ENCODE measurements at places on chromosomes 5 and 9.

DNA sequence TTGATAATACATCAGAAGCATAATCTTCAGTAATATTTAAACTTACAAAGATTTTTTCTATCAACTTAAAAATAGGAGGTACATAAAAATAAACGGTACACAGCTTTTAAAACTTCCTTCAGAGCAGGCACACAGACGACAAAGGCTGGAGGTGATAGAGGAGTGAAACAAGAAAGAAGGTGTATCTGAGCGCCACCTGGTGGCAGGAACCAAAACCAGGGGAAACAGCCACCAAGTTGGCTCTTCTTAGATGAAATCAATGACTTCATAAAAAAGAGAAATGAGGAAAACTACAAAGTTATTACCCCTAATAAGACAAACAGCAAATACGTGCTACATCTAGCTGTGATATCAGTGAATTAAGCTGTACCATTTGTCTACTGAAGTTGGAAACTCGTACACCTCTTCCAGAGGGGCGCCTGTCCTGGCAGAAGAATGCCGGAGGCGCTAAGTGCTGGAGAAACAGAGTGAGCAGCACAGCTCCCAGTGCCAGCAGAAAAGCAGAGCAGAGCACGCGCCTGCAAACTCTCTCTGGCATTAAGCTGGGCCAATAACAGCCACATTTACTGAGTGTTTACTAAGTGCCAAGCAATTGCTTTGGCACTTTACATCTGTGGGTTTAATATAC lies 85.9 kb downstream of the SETX start:
- peak; percentile 77 for DNase-seq

- no peak for DNase-seq
These were observed 4.8 kb upstream of the HAND1 start for GRCh38 chr5:154482528-154483449.

DNA sequence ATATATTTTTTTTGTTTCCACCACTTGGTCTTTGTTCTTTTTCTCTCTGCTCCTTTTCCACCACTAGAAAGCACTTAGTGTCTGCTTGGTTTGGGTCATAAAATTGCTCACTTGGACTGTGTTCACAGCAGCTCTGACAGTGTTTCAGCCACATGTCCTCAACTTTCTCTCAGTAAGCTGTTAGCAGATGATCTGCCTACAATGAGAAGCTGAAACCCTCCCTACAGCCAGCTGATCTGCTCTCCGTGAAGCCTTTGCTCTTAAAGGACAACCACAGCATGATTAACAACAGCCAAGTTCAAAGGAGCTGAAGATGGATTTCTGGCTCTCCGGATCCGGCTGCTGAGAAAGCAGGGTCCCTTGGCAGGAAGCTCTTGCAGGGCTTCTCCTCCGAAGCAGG lies 31.6 kb downstream of the PRLR start:
- DNase-seq, result no peak

DNA sequence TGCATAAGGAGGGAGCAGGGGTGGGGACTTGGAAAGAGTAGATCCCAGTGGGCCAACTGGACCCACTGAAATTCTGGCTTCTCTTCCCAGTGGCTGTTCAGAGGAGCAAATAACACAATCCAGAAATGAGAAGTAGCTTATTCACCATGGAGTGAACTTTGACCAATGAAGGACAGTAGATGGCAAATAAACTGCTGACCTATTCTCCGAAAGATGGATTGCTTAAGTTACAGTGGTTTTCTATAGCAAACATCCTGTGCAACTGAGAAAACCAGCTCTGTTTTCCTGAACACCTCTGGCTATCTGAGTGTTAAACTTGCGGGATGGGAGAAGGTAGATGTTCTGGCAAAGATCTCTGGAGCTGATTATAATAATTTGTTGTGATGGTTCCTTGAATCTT lies 325.1 kb downstream of the SPATA31D1 start:
- no peak for DNase-seq

DNA sequence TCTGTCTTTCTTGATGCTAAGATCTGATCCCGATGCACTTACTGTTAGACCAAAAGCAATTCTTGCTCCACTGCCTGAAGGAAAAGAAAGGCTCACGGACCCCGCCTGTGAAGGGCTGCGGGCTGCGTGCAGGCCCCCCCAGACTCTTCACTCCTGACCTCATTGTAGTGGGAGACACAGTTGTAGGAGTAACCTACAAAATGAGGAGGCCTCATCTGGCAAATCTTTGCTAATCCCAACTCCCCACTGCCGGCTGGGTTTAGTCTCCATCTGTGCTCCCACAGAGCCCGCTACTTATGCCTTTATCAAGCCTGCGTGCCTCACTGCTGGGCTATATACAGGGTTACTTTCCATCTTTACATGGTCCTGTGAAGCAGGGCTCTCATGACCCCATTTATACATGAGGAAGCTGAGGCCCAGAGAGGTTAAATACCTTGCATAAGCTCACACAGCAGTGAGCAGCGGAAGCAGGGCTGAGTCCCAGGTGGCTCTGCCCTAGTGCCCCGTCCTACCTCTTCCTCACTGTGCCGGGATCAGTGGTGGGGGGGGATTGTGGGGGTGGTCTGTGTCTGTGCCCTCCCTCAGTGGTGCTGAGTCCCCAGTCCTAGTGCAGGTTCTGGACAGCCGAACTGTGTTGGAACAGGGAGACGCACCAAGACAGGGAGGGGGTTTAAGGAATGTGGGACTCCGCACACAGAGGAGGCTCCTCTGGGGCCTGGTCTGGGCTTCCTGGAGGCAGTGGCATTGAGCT lies 43.9 kb upstream of the RNF130 start:
- no peak for DNase-seq

DNA sequence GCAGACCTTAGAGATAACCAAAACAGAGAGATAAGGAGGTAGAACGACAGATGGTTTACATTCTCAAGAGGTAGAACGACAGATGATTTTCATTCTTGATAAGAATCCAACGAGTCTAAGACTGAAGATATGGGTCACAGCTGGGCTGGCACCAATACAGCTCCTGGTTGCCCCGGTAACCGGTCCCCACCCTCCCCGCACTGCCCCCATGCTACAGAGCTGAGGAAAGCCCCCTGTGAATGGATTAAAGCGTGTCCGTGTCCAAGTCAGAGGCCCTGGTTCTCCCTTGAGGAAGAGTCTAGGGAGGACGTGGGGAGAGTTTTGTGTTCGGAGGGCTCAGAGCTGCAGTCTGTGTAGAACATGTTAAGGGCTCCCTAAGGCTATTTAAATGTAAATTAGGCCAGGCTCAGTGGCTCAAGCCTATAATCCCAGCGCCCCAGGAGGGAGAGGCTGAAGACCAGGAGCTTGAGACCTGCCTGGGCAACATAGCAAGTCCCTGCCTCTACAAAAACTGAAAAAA lies 8.1 kb downstream of the IDNK start:
- no peak for DNase-seq

Measured in activated CD4-positive, alpha-beta T cell treated with anti-CD3 and anti-CD28 coated beads, Interleukin-2, amount 50 U/mL, for 1 hour (primary cell).